Effector memory CD8-positive, alpha-beta T cell (primary cell): ENCODE measurements at places on chromosomes 6 and 20.

GRCh38 chr6:107786709-107787588 lies 37.2 kb downstream of the SCML4 start:
- peak; percentile 46 for DNase-seq

DNA sequence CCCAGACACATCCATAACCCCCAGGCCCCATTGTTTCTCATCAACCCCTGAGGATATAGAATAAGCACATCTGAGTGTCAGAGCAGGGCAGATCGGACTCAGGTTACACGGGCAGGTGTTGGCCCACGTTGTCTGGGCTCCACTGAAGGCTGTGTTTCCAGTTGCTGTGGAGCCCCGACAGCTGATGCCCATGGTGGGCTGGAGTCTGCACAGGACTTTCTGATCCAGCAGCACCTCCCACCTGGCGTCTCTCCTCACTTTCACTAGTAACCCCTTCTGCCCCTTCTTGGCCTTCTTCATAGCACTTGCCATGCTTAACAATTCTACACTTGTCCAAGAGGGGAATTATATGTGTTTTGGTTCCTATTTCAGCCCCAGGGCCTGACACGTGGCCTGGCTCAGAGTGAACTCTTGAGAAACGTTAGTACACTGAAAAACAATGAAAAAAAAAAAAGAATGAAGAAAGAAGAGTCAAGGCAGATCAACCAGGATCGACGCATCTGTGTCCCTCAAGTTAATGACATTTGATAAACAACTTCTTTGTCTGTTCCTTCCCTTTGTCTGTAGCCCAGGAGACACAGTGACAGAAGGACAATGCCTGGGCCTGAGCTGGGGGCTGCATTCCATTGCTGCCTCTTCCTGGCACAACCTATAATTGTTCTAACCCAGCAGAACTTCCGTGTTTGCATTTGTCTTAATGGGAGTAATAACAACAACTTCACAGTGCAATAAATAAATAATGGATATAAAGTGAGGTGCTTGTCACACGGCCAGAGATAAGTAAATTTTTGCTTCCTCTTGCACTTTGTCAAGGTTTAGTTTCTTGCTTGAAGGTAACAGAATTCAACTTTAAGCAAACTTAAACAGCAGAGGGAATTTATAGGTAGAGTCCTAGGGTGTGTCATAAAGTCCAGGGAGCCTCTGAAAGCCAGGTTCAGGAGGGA lies 224.2 kb upstream of the SSTR4 start:
- DNase-seq = no peak

- no peak for DNase-seq
Observed at GRCh38 chr6:8705435-8706020, 270.2 kb upstream of the SLC35B3 start.

- DNase-seq = no peak
Observed at GRCh38 chr6:57074383-57074782, 15.6 kb upstream of the ZNF451 start.

- no peak for DNase-seq
Observed at GRCh38 chr6:12875051-12875450, 158.5 kb downstream of the PHACTR1 start.

- no peak for DNase-seq
Observed at GRCh38 chr6:122246906-122247658, 152.4 kb upstream of the HSF2 start.

DNA sequence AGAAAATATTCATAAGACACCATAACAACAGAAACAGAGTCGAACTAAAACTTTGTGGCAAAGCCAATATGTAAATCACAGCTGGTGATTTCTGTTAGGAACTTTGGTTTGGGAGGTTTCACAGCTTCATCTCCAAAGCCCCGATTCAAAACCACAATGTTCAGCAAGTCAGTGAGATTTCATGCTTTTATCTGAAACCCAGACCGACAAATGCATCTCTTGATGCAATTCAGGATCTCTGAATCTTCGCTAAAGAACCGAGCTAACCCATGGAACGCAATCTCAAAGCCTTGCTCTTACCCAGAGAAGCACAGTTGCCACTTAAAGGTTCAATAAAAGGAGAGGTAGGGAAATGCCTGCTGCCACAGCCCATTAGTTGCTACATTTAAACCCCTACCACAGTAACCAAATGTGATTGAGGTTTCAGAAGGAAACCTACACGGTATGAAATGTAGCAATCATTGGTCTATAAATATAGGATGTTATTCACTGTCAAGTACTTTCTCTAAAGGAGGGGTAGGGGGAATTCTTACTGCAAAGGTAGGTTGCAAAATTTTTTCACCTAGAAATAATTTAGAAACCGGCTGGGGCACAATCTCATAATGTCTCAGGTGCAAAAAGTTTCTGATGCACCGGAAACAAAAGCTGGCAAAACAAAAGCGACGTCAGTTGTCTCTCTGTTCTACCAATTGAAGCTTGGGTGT lies 381.0 kb upstream of the ARID1B start:
- peak; percentile 15 for DNase-seq

DNA sequence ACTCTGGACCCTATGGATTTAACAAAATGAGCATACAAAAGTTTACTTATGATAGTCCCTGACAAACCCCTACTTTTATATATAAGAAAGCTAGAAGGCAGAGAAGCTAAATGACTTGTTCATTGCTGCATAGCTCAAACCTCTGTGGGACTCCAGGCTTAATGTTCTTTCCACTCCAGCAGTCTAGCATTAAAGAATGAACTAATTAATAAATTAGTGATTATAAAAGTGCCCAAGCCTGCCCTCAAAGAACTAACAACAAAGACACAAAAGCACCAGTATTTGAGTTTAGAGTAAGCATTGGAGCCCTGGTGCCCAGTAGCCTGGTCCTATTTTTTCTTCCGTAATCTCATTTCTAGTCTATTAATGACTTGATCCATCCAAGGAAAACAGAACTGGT lies 59.9 kb downstream of the LAMA4 start:
- DNase-seq = no peak

GRCh38 chr20:3459881-3460307 lies 10.9 kb upstream of the ATRN start:
- DNase-seq = no peak

DNA sequence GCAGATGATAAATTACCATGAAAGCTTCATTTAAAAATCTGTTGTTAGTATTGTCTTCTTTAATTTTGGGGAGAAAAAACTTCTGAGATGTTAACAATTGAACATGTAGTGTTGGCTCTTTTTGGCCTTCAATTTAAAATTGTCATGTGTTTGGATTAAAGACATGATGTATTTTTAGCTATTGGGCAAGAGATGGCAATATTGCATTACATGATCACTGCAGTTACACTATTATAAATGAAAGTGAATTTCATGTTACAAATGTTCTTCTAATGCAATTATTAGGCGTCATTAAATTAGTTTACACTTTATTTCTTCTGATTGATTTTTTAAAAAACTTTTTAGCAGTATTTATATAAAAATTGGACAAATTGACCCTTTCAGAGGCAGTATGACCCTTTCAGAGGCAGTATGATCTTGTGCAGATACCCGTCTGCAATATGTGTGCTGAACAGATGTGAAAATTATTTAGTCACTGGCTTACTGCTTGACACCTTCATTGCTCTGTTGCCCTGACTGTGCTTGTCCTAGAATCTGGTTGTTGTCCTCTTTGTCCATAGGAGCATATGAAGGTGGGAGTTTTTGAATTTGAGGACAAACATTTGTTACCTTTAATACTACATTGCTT lies 25.8 kb downstream of the CDKAL1 start:
- no peak for DNase-seq

DNA sequence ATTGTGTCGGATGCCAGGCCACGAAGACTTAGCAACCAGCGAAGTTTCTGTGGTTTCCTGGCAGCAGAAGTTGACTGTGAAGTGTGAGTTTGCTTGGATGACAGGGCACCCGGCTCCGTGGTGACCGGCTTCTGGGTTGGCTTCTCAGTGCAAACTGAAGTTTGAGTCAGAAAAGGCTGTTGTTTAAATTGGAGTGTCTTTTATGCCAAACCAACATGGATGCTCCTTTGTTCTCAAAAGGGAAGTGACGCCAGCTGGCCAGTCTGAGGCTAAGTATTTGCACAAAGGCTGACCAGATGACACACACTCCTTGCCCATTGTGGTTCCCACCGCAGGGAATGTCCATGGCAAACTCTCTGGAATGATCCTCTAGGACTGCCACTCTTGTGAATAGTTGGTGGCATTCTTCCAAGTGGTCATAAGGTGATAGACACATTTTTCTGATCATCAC lies 164.8 kb upstream of the QKI start:
- DNase-seq = no peak

DNA sequence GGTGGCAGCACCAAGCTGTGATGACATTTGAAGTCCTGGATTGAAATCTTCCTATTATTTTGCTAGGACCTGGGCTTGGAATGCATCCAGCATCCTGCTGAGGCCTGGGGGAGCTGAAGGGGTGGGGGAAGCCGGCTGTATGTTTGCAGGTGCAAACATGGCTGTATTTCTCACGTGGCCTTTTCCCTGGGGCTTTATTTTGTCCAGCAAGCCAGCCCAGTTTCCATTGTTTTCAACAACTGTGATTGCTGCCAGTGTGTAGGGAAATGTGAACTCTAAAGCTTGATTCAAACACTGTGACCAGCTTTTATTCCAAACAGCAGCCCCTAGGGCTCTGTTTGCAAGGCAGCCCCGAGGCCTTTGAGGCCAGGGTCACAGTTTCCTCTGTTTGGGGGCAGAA lies 683.0 kb downstream of the DHX35 start:
- DNase-seq = no peak

- DNase-seq = no peak
Observed at GRCh38 chr6:98929498-98930060, 18.2 kb downstream of the FBXL4 start.

GRCh38 chr6:79435746-79436145 lies 101.5 kb downstream of the LCA5 start:
- DNase-seq = no peak

DNA sequence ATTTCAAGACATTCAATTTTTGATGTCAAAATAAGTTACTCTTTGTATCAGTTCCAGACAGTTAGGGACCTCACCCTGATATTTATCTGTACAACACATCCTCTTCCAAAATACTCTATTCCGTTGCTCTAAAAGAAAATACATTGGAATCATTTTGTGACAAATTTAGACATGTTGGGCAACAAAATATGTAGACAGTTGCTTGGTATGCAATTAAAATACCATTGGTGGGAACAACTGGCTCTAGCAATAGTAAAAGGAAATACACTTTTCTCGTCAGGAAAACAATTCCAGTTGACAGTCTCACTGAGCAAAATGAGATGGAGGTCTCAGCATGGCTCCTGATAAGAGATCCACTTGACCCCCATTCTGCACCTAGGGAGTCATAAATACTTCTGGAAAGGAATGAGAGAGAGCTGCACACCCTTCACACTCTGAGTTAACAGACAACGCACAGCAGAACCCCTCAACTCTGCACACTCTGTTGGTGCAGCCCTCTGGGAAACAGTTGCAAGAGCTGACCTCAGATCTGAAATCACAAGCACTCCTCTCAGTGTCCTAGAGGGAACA lies 171.3 kb upstream of the NT5E start:
- no peak for DNase-seq

DNA sequence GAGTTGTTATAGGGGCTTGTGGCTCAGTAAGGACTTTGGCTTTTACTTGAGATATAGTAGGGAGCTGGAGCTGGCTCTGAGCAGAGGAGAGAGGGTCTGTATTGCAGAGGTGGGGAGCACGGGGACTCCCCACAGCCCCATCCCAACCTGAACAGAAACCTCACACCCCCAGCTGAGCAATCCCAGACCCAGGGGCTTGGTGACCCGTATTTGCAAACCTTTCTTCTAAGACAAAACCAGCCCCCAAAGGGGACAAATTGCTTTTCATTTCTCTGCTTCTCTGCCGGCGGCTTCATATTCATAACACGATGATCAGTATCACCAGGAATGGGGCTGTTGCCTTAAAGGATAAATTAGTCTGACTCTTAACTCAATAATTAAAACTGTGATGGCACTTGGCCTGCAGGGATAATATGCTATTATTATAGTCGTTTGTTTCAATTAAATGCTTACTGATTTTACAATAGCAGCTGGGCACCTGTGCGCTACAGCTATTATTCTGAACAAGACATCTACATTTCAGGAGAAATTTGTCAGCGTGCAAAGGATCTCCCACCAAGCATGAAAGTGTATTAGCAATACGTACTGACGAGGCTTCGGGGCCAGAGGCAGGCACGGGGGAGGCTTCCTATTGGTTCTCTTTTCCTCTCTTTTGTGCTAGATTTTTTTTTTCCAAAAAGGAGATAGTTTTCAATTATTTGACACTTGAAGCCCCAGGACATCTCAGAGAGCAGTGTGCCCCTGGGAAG lies 118.1 kb downstream of the TOX2 start:
- no peak for DNase-seq

DNA sequence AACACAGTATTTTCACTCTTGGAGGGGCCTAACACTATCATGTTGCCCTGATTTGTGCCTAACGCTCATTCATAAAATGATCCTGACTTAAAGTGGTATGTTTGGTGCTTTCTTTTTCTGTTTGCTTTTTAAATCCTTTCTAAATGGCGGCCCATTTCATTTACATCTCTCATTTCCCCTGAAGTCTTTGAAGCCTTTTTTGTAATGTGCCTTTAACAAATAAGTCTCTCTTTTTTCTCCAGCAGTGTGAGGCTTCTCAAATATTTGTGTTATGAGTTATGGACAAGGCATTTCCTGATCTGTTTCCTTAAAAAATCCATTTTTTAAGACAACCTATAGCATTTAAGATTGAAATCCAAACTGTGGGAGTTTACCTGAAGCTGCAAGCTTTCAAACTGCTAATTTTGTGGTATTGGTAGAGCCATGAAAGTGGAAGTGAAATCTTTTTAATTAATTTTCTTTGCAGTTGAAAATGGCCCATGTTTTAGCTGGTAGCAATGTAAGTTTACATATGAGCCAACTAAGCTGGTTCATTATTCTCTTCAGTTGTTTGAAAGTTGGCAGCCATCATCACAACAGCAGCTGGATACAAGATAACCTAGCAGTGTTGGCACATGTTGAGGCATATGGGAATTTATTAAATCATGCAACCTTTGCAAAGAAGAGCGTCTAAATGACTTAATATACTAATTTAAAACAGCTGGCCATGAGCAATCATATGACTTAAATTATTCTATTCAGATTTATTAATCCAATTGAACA lies 469.7 kb downstream of the CDKAL1 start:
- no peak for DNase-seq

GRCh38 chr20:59809630-59810448 lies 123.6 kb downstream of the SYCP2 start:
- no peak for DNase-seq
